ENCODE measurements at places on chromosomes 16 and 17.

GRCh38 chr17:18059283-18059682 lies 20.1 kb downstream of the GID4 start:
- no peak for DNase-seq

- DNase-seq, result no peak
Measured at GRCh38 chr17:78962345-78962983, 17.3 kb downstream of the LGALS3BP start.

DNA sequence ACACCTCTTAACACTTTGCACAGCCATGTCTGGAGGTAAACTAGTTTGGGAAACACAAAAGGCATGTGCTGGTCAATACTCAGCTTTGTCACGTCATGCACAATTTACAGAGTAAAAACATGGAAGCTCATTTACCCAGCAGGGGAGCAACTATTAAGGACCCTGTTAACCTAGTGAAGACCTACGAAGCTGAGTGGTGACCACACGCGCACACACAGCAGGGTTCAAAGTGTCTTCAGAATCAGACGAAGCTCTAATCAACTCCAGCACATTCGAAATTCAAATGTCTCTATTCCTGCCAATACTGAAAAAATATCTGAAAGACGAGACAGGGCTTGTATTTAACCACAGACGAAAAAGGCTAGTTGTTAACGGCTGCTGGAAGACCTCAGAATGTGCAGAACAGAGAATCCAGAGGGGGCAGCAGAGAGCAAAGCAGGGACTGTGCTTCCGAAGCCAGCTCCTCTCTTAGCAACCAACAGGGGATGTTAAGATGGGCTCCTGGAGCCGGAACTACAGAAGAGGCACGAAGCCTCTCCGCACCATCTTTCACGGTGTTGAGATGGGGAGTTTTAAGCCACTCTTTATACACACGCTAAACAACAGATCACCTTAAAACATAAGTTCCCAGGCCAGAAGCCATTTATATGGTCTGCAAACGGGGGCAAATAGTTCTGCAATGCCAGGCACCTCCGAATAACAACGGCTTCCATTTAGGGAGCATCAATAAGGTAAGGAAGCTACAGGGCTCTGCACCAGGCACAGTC lies 45.7 kb downstream of the CMTM4 start:
- DNase-seq, result peak; percentile 83

GRCh38 chr16:53501216-53501859 lies 1.7 kb downstream of the AKTIP start:
- no peak for DNase-seq

- DNase-seq, result peak; percentile 87
Measured at GRCh38 chr17:1179818-1180742, at the start of gene ABR. Gene ABR (minus strand): TSS chr17:1179981. CDS start chr17:1179727, 254 bp downstream.

- DNase-seq, result no peak
Measured at GRCh38 chr16:1056196-1056595, 16.4 kb upstream of the SSTR5 start.

- peak; percentile 96 for DNase-seq
Measured at GRCh38 chr17:29761040-29761761, 138.5 kb upstream of the CORO6 start.

GRCh38 chr16:3454093-3454492 lies 10.6 kb downstream of the NAA60 start:
- DNase-seq, result no peak

- DNase-seq, result no peak
Measured at GRCh38 chr17:82582213-82582612, 62.7 kb downstream of the FOXK2 start.

- DNase-seq, result no peak
Measured at GRCh38 chr17:77304051-77304745, 163.4 kb downstream of the SEC14L1 start.

DNA sequence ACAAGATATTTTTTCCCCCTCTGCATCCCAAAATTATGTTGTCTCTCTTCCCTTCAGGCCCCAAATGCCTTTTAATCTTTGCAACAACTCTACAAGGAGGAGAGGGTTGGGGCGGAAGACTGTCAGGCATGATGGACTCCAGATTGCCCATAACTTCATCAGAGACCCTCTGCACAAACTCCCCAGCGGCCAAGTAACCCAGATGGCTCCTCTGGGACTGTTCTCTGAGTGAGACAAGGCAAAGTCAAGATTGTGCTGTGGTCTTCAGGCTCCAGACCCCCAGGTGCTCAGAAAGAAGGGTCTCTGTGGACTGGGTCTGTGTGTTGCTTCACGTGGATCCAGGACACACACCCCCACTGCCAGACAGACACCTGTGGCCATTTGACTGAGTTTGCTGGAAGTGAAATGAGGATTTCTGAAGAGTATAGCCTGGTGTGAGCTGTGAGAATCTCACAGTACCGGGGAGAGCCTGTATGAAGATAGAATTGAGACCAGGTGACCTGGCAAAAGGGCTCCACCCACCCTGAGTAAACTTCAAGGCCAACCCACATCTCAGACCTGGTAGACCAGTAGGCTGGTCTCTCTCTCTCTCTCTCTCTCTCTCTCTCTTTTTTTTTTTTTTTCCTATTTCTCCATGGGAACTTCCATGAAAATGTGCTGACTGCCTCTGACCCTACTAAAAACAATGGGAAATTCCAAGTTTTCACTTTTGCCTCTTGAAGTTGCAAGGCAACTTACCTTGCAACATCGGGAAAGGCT lies 354.1 kb downstream of the SOX9 start:
- DNase-seq, result no peak

GRCh38 chr16:83482545-83483162 lies 325.1 kb upstream of the HSBP1 start:
- DNase-seq, result no peak

DNA sequence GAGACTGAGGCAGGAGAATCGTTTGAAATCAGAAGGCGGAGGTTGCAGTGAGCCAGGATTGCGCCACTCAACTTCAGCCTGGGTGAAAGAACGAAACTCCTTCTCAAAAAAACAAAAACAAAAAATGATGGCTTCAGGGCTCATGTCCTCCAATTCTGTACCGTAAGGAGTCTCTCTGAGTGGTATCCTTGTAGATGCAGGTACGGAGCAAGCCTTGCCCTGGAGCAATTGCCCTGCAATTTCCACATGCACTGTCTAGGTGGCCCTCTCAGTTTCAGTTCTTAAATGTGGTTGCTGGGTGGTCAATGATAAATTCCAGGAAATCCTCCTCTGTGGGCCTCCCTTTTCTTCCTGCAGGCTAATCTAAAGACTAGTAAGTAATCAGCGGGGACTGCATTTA lies 10.6 kb downstream of the TMEM238L start:
- no peak for DNase-seq

- no peak for DNase-seq
Measured at GRCh38 chr17:7502987-7503386, 18.8 kb downstream of the POLR2A start.

- DNase-seq, result no peak
Measured at GRCh38 chr17:13540546-13540945, 61.2 kb downstream of the HS3ST3A1 start.

DNA sequence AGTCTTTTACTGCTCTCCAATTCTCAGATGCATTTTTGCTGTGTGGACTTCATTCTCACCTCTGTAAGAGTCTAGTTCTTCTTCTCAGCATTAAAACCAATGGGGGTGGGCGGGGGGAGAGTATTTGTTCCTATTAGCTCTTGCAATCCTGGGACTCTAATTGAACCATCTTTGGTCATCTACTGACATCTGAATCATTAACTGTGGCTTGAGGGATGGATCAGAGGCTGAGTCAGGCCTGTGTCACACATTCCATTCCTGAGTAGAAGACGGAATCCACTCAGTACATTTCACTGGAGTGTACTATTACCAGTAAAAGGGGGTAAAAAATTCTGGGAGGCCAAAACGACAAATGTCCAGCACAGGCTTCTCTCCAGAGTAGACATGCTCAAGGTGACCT lies 12.8 kb upstream of the ZNF23 start:
- no peak for DNase-seq

GRCh38 chr17:32349503-32349853 lies 479 bp upstream of the ZNF207 start:
- DNase-seq, result no peak

DNA sequence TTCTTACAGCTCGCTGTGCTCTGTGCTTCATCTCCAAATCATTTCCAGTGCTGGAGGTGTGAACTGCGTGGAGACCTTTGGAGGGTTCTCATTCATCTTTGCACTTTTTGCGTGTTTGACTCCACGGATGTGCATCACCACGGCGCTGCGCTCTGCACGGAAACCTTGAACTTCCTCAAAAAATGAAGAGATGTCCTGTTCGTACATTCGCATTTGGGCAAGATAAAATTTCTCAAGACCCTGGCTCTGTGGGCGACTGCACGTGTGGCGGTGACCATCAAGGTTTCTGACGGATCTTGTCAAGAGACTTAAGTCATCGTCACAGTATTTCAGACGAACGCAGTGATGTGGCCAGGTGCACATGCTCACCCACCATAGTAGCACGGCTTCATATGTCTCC lies 10.3 kb upstream of the PVALEF start:
- no peak for DNase-seq

GRCh38 chr16:49824593-49824992 lies 31.3 kb downstream of the ZNF423 start:
- no peak for DNase-seq

DNA sequence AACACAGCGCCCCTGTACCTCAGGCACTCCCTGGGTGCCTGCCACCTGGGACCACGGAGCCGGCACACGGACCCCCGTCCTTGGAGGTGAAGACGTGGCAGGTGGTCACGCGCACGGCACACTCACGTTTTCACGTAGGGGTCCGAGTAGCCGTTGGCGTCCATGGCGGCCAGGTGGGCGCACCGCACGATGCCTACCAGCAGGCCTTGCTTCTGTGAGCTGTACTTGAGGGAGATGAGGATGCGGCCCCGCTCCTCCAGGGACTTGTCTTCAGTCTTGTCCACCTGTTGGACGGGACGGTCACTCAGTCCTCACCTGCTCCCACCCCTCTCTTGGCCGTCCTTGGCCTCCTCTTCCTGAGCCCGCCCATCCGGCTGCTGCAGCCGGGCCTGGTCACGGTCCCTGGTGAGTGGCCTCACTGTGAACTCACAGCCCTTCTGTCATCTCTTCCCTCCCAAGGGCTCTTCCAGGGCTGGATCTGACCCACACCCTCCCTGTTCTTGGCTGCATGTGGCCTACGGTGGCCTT lies 18.8 kb downstream of the SCGB1C2 start:
- no peak for DNase-seq

DNA sequence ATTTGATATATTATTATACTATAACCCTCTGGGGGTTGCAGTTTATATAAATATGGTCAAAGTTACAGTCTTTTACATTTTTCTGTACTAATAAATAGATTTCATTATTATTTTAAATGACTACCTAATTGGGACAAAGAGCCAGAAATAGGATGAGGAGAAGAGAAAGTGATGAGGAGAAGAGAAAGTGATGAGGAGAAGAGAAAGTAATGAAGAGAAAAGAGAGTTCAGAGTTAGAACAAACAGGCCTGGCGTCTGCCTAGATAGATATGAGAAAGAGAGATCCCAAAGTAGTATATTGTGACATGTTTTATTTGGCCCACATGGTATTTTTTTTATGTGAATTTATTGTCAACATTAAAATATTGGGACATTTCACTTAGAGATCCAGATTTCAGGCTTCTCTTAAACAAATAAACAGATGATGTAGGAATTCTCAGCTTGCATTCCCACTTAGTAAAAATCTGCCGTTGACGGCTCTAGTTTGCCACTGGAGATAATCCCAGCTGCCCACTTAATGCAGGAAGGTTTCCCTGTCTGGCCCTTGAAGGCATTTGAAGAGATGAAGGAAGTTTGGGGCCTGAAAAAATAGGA lies 210.7 kb downstream of the STX8 start:
- no peak for DNase-seq

DNA sequence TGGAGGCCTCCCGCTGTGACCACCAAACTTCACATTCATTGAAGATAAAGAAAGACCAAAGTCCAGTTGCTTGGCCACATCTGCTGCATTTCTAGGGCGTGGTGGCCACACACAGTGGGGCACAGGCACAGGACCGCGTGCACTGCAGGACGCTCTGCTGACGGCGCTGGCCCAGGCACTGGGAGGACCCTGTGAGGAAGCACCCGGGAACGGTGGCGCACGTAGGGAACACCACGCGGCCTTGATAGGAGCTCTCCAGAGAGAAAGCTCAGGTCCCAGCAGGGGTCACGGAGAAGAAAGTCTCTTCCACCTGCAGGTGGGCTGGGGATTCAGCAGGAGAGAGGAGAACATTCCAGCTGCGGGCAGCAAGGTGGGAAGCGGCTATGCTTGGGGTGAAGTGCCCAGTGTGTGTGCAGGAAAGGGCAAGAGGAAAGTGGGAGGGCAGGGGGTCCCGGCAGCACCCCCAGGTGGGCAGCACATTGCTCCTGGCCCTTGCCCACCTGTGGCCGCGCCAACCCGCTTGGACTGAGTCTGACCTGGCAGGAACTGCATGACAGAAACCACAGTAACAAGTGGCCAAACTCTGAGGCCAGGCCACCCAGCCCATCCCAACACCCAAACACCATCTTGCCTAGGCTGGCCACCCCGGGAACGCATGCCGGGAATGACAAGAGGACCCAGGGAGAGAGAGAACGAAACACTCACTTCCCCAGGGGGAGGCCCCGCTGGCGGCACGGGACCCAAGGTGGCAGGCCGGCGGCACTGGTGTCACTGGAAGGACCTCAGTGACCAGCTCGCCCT lies 32.8 kb downstream of the TBC1D16 start:
- DNase-seq, result no peak

- DNase-seq, result peak; percentile 81
Measured at GRCh38 chr17:41548844-41549595, 20.9 kb upstream of the KRT19 start.

GRCh38 chr16:31038993-31039392 lies 5.6 kb downstream of the STX4 start:
- DNase-seq, result no peak

DNA sequence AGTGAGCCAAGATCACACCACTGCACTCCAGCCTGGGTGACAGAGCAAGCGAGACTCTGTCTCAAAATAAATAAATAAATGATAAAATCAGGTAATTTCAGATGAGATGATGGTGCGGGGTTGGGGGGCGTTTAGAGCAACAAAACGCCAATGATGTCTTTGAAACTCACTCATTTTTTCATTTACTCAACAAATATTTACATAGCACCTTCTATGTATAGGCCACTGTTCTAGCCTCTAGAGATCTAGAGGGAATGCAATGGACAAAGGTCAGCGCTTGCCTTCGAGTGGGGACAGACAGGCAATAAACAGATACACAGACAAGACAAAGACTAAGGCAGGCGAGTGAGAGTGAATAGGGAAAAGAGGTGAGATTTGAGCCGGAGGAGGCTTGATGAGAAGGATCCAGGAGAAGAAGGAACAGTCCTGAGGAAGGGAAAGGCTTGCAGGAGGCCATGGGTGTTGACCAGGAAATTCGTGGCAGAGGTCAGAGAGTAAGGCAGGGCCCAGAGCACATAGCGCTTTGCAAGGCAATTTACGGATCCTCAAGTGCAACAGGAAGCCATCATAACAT lies 14.1 kb downstream of the ALDH3A1 start:
- DNase-seq, result no peak

- DNase-seq, result peak; percentile 48
Measured at GRCh38 chr16:67394155-67395104, 1.1 kb upstream of the TPPP3 start.

DNA sequence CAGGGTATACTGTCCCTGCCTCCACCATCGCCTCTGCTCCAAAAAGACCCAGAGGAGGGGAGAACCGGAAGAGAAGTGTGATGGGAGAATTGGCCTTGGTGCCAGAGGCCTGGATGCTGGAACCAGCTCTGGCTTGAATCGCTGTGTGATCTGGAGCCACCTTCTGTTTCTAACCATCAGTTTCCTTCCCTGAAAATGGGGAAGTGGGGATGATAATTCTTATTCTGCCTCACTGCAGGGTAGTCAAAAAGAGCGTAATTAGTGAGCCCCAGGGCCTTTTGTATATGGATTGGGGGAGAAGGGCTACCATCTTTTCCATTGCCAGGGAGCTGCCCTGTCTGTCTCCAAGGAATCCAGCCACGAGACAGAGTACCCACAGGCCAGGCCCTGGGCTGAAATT lies 52.2 kb downstream of the CCT6B start:
- no peak for DNase-seq
